ENCODE measurements at places on chromosomes 2 and 18.
A peak's percentile ranks its signal among the peaks of the same experiment; 100 is the strongest.

DNA sequence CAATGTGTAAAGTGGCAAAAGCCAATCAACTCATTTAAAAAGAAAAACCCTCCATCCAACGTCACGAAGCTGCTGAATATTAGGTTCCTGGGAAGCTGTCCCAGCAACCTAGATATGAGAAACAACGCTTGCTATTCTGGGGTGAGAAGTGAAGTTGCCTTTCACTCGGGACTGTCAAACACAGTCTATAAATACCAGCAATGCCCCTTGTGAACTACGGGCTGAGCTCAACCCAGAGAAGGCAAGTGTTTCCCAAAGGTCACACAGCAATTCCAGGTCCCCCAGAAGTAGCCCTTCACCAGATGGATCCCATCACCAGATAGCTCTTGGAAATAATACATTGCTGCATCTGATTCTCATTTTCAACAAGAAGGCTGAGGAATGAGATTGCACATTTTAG is 67.9 kb downstream of the BCL11A start:
- no peak overlapping the region for H3K4me3 ChIP-seq
- H3K27ac ChIP-seq, result peak overlapping the region; percentile 90
- DNase-seq, result no peak
- H3K4me1 ChIP-seq, result peaks cover 71% of the 10 kb centered on the region
- H3K27me3 ChIP-seq, result no peaks in the 10 kb centered on the region
- peaks cover 31% of the 10 kb centered on the region for H3K36me3 ChIP-seq

- H3K4me3 ChIP-seq, result peak overlapping the region; percentile 71
- H3K27me3 ChIP-seq, result no peaks in the 10 kb centered on the region
- DNase-seq, result no peak
- H3K4me1 ChIP-seq, result peaks cover 36% of the 10 kb centered on the region
- peak overlapping the region; percentile 96 for H3K27ac ChIP-seq
- H3K36me3 ChIP-seq, result no peaks in the 10 kb centered on the region
These were observed 8.2 kb upstream of the SLC39A10 start for GRCh38 chr2:195648787-195649186.

GRCh38 chr2:166297951-166298350 is 77.8 kb downstream of the SCN9A start:
- no peak overlapping the region for H3K27ac ChIP-seq
- DNase-seq, result no peak
- no peaks in the 10 kb centered on the region for H3K4me1 ChIP-seq
- no peak overlapping the region for H3K4me3 ChIP-seq

GRCh38 chr2:58047961-58048360 is 1.4 kb downstream of the VRK2 start:
- peaks cover 23% of the 10 kb centered on the region for H3K4me1 ChIP-seq
- peak overlapping the region; percentile 97 for H3K27ac ChIP-seq
- H3K27me3 ChIP-seq, result no peaks in the 10 kb centered on the region
- DNase-seq, result no peak
- no peak overlapping the region for H3K4me3 ChIP-seq

DNA sequence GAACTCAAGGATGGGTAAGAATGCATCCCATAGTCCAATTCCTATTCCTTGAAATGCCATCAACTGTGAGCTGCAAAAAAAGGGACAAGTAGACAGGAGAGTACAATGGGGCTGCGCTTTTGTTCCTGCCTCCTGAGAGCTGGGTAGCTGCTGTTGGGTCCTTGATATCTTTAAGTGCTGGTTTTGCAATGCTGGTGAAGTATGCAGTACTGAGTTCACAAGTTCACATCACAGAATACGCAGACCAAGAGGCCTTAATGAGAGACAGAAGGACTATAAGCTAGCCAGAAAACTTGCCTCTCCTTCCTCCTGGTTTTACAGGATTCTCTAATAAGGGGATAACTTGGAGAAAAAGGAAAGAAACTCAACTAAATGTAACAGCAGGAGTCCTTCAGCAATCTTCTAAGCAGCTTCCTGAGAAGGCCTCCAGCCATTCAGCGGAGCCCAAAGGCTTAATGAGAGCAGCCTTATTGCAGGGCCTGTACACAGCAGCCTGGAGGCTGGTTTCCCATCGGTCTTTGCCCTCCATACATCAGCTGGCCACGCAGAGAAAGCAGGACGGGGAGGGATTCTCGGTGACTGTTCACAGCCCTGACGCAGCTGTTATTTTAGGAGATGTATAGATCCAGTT is 293.1 kb downstream of the CDCA7 start:
- H3K27me3 ChIP-seq, result peaks cover 6% of the 10 kb centered on the region
- no peaks in the 10 kb centered on the region for H3K36me3 ChIP-seq
- H3K4me3 ChIP-seq, result no peak overlapping the region
- DNase-seq, result no peak

DNA sequence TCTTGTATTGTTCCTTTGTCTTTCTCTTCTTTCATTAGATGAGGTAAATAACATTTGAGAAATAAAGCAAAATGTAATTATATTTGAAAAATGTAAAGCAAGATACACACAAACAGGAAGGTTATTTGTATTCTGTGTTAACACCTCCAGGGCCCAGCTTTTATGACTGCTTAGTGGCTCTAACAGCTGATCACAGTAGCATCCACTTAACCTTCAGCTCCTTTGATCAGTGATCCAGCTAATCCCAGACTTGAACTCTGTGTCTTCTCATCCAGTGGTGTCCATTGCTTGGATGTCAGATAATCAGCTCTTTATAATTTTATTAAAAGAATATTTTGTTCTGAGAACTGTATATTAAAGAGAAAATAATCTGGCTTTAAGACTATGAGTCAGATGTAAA is 44.5 kb downstream of the PSMD14 start:
- DNase-seq, result no peak
- H3K4me1 ChIP-seq, result peaks cover 29% of the 10 kb centered on the region
- H3K27me3 ChIP-seq, result no peaks in the 10 kb centered on the region

GRCh38 chr2:216405588-216405987 is 6.7 kb upstream of the SMARCAL1 start:
- H3K4me1 ChIP-seq, result no peaks in the 10 kb centered on the region
- no peak overlapping the region for H3K4me3 ChIP-seq
- H3K36me3 ChIP-seq, result no peaks in the 10 kb centered on the region
- H3K27ac ChIP-seq, result no peak overlapping the region
- no peak for DNase-seq

- no peaks in the 10 kb centered on the region for H3K36me3 ChIP-seq
- H3K4me3 ChIP-seq, result no peak overlapping the region
- peaks cover 11% of the 10 kb centered on the region for H3K27me3 ChIP-seq
- H3K4me1 ChIP-seq, result no peaks in the 10 kb centered on the region
These were observed 83.0 kb upstream of the HS6ST1 start for GRCh38 chr2:128401680-128402079.

- H3K4me3 ChIP-seq, result no peak overlapping the region
- peaks cover 2% of the 10 kb centered on the region for H3K27me3 ChIP-seq
- peaks cover 15% of the 10 kb centered on the region for H3K36me3 ChIP-seq
- no peak for DNase-seq
These were observed 4.3 kb upstream of the HES6 start for GRCh38 chr2:238244151-238244550.

DNA sequence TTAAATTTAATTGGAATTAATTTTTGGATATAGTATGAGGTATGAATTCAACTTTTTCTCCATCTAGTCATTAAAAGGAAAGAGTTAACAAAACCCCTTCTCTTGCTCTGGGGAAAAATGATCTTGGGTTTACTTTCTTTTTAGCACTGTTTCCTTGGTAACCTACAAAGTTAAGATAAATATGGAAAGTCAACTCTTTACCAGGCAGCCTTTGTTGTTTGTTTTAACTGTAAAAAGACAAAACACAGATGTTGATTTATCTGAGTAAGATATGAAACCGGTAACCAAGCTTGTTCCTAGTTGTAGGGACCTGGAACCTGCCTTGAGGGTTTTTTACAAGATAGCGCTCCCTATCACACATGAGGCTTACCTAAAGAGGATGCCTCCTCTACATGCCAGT is 10.1 kb upstream of the SANBR start:
- no peaks in the 10 kb centered on the region for H3K4me1 ChIP-seq
- H3K4me3 ChIP-seq, result no peak overlapping the region
- H3K27me3 ChIP-seq, result no peaks in the 10 kb centered on the region
- peaks cover 5% of the 10 kb centered on the region for H3K36me3 ChIP-seq

DNA sequence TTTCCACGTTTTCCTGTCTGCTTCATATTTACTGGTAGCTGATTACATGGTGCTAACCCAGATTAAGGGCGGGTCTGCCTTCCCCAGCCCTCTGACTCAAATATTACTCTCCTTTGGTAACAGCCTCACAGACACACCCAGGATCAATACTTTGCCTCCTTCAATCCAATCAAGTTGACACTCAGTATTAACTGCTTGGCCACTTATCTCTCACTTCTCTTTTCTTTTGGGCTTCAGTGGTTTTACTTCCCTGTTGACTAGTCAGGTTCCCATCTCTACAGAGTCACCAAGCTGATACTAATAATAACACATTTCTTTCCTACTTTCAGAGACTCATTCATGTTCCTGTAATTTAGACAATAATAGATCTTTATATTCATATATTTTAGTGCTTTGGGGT is 302.2 kb upstream of the MAP2 start:
- no peaks in the 10 kb centered on the region for H3K27me3 ChIP-seq
- no peaks in the 10 kb centered on the region for H3K36me3 ChIP-seq
- no peak overlapping the region for H3K27ac ChIP-seq
- H3K4me3 ChIP-seq, result no peak overlapping the region
- peaks cover 3% of the 10 kb centered on the region for H3K4me1 ChIP-seq
- no peak for DNase-seq

DNA sequence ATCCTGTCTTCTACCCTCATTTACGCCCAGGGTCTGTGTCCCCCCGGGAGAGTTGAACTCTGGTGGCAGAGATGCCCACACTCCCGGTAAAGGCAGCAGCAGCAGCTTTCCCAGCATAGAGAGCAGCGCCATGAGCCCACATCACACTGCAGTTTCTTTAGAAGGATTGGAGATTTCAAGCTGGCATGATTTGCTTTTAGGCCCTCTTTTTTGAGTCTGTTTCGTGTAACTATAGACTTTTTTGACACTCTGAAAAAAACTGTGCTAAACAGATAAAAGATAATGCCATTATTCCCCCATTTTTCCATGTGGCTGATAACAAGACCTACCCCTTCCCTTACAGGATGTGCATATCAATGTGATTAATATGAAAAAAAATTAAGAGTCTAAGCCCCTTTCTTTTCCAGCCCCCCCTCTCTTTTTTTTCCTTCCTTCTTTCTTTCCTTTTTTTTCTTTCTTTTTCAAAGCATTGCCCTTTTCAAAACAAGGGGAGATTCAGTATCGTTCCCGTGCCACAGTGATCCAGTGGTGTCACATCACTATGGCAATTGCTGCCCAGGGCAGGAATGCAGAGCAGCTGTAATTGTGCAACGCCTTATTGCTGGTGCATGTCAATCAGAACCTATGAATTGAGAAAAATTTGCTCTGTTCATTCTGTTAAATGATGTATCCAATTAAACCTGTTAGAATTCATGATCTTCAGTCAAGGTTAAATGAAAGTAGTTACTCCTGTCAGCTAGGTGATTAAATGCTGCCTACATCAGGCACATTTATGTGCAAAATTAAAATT is 104.5 kb downstream of the CDCA7 start:
- no peak overlapping the region for H3K4me3 ChIP-seq
- H3K4me1 ChIP-seq, result no peaks in the 10 kb centered on the region
- H3K27me3 ChIP-seq, result peaks cover 20% of the 10 kb centered on the region
- no peak overlapping the region for H3K27ac ChIP-seq
- no peak for DNase-seq
- H3K36me3 ChIP-seq, result no peaks in the 10 kb centered on the region

GRCh38 chr2:8508766-8509165 is 173.1 kb upstream of the ID2 start:
- no peak overlapping the region for H3K4me3 ChIP-seq
- H3K36me3 ChIP-seq, result peaks cover 13% of the 10 kb centered on the region
- no peak for DNase-seq
- H3K27ac ChIP-seq, result no peak overlapping the region
- peaks cover 14% of the 10 kb centered on the region for H3K27me3 ChIP-seq

DNA sequence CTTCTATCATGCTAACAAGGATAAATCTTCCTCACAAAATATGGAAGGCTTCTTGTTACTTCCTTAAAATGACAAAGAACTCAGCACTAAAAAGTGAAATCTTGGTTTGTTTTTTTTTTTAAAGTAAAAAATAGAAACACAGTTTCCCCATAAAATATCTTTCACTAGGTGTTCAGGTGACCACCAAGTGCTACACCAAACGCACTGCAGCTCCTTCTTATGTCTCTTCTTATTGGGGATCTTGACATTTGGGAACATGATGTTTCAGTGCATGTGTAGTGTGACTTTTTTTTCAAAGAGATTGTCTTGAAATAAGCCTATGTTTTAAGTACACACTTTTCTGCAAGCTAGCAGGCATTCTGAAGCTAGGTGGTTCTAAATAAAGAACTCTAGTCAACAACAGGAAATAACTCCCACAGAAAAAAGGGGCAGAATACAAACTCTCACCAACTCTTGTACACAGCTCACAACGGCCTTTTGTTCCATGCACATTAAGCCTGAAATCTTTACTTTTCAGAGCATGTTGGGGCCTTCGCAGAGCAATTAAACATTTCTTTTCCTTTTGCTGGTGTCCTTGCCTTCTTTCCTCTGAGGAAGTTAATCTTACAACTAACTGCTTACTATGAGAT is 13.2 kb upstream of the SERTAD2 start:
- H3K4me3 ChIP-seq, result peak overlapping the region; percentile 58
- no peaks in the 10 kb centered on the region for H3K27me3 ChIP-seq
- no peaks in the 10 kb centered on the region for H3K36me3 ChIP-seq
- H3K27ac ChIP-seq, result peak overlapping the region; percentile 85
- H3K4me1 ChIP-seq, result peaks cover 31% of the 10 kb centered on the region

DNA sequence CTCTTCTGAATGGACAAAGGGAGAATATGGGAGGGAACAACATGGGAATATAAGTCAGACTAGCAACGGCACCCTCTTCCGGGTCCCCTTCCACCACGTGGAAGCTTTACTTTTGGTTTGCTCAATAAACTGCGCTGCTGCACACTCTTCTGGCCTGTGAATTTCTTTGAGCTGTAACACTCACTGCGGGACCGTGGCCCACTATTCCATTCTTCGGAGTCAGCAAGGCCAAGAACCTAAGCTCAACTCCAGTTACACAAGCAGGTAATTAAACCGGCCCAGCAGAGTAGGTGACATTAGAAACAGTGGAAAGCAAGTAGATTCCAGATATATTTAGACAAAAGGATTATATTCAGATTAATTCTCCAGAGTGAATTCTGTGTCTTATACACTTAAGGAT is 697.4 kb upstream of the NXPH2 start:
- DNase-seq, result no peak
- no peak overlapping the region for H3K4me3 ChIP-seq
- no peaks in the 10 kb centered on the region for H3K4me1 ChIP-seq
- H3K36me3 ChIP-seq, result no peaks in the 10 kb centered on the region
- H3K27ac ChIP-seq, result no peak overlapping the region

DNA sequence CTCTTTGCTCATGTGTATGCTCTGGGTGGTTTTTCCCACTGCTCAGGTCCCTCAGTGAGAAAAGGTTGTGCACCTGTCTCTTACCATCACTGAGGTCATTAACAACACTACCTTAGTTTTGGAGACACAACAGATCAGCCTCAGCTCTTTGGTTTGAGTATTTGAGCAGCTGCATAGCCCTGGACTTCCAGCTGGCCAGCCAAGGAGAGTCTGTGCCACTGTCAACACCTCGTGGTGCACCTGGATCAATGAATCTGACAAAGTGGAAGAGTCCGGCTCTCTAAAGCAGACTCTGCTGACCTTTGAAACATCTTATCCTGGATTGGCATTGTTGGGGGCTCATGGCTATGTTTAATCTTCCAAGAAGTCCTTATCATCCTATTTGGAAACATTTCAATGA is 30.0 kb downstream of the SERPINB8 start:
- peaks cover 3% of the 10 kb centered on the region for H3K27me3 ChIP-seq
- H3K4me1 ChIP-seq, result no peaks in the 10 kb centered on the region
- no peak for DNase-seq
- no peak overlapping the region for H3K27ac ChIP-seq

GRCh38 chr18:34993289-34993688 is 47.9 kb upstream of the MAPRE2 start:
- H3K27me3 ChIP-seq, result peaks cover 14% of the 10 kb centered on the region
- peaks cover 2% of the 10 kb centered on the region for H3K36me3 ChIP-seq
- peaks cover 3% of the 10 kb centered on the region for H3K4me1 ChIP-seq
- no peak for DNase-seq
- H3K4me3 ChIP-seq, result no peak overlapping the region
- no peak overlapping the region for H3K27ac ChIP-seq

Data from memory B cell (primary cell).